Dorsolateral prefrontal cortex (tissue), 122 donors: ENCODE measurements at places on chromosomes 7 and 10.

GRCh38 chr7:2716488-2716887 is 28.5 kb downstream of the AMZ1 start:
- DNase-seq, result no peak

DNA sequence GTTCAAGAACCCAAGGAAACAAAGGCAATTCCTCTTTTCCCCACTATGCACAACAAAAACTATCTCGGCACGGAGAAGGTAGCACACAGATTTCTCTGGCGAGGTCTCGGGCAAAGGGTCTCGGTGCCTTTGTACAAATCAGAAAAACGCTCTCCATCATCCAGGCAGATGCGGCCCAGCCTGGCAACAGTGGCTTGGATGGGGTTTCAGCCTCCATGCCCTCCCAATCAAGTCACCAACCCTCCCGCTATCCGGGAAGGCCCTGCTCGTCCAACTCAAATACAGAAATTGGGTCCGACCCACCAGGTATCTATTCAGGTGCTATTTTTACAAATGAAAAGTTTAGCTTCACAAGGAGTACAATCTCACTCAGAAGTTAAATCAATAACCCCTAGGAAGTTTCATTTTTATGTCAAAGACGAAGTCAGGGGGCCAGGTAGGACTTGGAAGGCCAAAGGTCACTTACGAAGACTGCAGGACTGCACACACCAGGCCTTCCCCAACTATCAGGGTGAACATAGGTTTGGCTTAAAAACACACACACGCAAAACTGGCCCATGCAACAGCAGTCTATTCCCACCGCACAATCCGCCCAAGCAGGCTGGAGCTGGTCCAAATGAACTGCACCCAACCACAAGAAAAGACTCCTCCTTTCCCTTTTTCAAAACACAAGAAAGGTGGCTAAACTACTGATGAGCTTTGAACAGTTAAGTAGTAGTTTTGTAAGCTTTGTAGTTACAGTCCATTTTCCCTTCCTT is 43.0 kb downstream of the GNA12 start:
- DNase-seq, result no peak

DNA sequence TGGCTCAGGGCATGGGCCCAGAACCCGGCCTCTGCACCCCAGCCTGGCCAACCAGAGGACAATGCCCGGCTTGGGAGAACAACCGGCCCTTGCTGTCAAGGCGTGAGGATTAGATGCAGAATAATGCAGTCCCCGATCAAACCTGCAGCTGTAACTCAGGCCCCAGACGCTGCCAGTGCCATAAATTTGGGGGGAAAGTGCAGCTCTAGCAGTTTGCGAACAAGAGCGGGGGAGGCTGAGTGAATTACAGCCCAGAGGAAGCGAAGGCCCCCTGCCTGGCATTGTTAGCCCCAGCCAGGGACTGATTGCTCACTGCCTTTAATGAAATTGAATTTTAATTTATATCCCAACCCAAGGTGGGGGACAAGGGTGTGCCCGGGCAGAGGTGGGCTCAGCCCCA is 38.0 kb upstream of the GNA12 start:
- no peak for DNase-seq

GRCh38 chr10:19634163-19634562 is 182.1 kb upstream of the PLXDC2 start:
- no peak for DNase-seq

GRCh38 chr10:44773565-44773964 is 137.6 kb upstream of the TMEM72 start:
- no peak for DNase-seq

- DNase-seq, result no peak
These were observed 143.9 kb upstream of the LYZL2 start for GRCh38 chr10:30773501-30773900.

DNA sequence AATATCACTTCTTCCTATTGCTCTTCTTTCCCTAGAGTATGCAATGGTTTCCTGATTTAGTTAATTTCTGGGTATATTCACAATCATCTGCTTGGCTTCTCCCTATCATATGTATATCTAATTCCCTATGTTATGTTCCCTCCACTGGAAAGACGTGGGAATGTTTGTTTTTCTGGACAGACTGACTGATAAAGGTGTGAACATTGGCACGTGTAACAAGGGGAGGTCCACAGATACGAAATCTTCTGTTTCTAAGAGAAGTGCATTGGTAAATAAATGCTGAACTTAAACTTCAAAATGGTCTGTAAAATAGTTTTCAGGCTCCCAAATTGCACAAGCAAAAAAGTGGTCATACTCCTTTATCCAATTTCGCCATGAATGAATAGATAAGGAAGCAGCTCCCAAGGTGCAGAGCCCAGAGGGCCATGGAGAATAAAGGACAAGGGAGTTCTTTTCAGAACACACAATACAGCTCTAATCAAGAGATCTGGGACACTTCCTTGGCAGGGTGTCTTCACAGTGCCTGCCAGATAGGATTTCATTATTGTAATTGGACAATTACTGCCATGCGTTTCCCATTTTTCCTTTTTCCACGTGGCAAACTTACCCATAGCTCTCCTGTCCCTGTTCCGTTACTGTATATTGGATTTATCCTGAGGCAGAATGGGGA is 141.9 kb downstream of the RNF133 start:
- peak; percentile 21 for DNase-seq

GRCh38 chr10:118012952-118013525 is 33.7 kb downstream of the RAB11FIP2 start:
- no peak for DNase-seq

GRCh38 chr10:72375585-72375984 is 20.9 kb upstream of the DNAJB12 start:
- DNase-seq, result peak; percentile 37

GRCh38 chr7:132395361-132395760 is 180.9 kb downstream of the PLXNA4 start:
- no peak for DNase-seq

DNA sequence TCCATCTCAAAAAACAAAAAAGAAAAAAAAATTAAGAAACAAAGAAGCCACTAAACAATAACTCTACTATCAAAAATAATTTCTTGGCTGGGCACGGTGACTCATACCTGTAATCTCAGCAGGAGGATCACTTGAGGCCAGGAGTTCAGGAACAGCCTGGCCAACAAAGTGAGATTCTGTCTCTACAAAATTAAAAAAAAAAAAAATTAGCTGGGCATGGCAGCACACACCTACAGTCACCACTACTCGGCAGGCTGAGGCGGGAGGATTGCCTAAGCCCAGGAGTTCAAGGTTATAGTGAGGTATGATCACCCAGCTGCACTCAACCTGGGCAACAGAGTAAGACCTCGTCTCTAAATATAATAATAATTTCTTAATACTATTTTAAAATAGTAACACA is 69.0 kb downstream of the PARD3 start:
- no peak for DNase-seq

- DNase-seq, result no peak
These were observed 5.8 kb downstream of the IGFBP1 start for GRCh38 chr7:45893996-45894664.

DNA sequence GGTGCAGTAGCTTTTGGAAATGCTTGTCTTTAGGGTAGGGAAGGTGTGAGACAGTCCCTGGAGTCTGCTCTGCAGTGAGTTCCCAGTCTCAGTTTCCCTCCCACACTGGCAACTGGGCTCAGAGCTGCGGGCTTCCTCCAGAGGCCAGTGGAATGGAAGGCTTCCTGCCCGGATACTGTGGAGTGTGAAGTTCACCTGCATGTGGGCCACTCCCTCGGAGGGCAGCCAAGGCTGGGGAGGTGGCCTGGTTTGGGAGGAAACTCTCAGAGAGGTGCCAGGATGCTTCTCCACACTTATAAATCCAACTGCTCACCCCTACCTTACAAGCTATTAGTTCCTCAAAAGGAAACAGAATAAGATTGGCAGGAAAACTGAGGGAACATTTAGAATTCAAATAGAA is 18.1 kb upstream of the UBE2H start:
- no peak for DNase-seq

DNA sequence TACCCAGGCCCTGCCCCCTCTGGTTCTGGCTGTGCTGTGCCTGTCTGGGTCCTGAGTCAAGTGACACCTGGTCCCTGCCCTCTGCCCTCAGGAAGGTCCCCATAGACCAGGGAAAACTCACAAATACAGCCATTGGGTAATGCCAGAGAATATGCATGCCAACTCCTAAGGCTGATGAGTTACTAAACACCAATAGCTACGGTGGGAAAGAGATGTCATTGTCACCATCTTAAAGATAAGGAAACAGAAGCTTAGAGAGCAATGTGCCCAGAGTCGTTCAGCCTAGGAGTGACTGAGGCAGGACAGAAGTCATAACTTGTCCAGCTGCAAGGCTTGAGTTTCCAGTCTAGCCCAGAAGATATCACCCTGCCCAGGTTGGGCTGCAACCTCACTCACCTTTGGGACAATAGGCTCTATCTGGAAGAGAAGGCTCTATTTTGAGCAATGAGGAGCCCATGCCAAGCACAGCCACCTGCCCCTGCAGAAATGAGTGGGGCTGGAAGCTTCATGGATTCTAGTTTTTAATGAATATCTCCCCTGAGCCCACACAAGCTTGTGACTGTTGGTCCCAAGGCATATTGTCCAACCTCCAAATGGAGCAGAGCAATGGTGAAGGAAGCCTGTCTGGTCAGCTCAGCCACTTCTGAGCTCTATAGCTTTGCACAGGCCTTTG is 42.6 kb downstream of the ZNF273 start:
- no peak for DNase-seq

- DNase-seq, result peak; percentile 67
These were observed 52.2 kb downstream of the SND1 start for GRCh38 chr7:127704211-127704610.

DNA sequence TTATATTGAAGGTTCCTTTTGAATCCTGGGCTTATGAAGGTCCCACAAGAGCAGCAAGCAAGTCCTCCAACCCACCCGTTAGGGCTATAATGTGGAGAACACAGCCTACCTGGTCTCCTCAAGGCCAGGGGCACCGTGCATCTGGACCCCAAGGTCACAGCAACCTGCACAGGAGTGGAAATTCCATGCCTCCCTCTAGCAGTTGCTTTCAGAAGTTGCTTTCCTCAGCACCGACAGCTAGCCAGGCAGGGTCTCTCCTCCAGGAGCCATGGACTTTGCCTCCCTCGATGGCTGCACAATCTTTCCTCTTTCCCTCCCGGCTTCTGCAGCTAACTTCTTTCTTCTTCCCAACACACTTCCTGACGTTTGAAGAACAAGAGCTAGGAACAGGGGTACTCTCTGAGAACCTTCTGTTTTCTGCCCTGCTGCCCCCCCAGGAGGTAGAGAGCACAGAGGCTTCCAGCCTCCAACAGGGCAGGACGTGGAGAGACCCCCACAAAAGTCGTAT is 149.8 kb downstream of the PTPN20 start:
- no peak for DNase-seq

DNA sequence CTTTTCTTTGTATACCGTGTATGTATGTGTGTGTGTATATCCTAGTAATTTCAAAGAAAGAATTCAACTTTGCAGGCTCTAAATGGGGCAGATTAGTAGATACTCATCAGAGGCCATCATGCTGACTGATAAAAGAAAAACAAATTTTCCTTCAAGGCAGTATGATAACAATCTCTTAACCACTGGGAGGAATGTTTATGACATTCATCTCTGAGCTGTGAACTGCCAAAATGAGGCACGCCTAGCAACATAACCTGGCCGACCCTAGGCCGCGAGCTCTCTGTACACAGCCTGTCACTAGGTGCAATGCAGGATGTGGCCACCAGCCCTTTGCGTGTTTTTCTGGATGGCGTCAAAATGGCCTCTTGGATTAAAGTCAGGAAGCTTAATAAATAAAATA is 343.7 kb upstream of the GALNT17 start:
- no peak for DNase-seq

- DNase-seq, result no peak
These were observed 50.7 kb downstream of the SYPL1 start for GRCh38 chr7:106061301-106061979.
